GM04503 (cell line): ENCODE measurements at places on chromosomes 7 and 10.

- DNase-seq: no peak
Observed at GRCh38 chr7:123140561-123140960, 59.2 kb downstream of the SLC13A1 start.

DNA sequence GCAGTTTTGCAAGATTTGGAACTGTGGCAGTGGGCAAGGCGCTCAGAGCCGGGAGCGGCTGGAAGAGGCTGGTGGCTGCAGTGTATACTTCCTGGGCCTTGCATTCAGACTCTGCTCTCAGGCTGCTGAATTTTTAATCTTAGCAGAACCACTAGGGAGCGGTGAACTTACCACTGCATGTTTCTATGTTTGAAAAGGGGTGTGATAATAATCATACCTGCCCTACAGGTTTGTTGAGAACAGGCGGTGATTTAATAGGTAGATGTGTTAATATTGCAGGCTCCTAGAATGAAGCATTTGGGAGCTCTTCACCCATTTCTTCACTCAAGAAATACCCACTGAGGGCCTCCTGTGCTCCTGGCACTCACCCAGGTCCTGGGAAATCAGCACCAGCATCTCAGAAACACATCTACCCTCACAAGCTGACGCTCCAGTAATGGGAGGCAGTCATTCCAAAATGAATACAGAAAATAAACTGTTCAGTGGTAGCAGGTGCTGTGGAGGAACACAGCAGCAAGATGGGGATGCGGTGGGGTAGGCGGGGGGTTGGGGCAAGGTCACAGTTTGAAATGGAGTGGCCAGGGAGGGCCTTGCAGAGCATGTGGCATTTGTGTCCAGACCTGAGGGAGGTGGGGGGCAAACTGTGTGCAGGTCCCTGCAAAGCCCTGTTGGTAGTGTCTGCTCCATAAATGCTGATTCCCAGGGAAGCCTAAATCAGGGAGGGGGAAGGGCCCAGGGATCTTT, 41.0 kb downstream of the VWA2 start:
- DNase-seq: no peak

GRCh38 chr7:64887756-64888508, 15.1 kb upstream of the ZNF273 start:
- no peak for DNase-seq

GRCh38 chr10:67959839-67960476, 75.5 kb downstream of the SIRT1 start:
- no peak for DNase-seq

- DNase-seq: no peak
Observed at GRCh38 chr10:1194161-1194560, 138.0 kb downstream of the WDR37 start.

DNA sequence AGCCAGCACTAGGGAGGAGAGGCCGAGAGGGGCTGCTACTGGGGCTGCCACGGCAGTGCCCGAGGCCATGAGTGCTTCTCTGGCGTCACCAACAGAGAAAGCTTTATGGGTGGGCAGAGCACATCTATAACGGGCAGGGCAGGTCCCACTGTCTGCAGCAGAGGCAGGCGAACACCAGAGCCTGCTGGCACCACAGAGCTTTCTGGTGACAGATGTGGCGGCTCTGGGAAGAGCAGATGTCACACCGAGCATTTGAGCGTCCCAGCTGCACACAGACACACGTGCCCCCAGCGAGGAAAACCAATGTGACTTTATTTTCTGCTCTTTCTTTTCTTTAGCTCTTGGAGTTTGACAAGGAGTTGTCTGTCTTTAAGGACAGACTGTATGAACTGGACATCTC, 20.5 kb downstream of the NKX6-2 start:
- no peak for DNase-seq
